ENCODE measurements at places on chromosomes 3 and 15.

DNA sequence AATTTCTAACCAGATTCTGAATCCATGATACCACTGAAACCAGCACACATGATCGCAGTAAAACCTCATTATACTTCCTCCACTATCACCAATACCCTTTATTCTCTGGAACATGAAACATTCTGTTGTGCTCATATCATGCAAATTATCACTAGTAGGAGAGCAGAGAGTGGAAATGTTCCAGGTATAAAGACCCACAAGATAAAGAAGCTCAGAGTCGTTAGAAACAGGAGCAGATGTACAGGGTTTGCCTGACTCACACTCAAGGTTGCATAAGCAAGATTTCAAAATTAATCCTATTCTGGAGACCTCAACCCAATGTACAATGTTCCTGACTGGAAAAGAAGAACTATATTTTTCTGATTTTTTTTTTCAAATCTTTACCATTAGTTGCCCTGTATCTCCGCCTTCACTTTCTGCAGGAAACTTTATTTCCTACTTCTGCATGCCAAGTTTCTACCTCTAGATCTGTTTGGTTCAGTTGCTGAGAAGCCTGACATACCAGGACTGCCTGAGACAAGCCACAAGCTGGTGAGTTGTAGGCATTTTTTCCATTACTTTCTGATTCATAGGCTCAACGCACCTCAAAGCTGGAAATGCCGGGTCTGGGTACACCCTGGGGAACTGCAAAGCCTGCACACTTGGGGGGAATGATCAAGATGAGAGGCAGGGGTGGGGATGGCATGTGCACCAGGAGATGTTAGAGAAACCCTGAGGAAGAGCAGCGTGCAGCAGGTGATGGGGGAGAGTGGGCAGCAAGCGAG lies at the start of gene CCR2:
Gene CCR2 (plus strand): TSS at position 465 of the 764 bp plus-strand sequence. CDS start 3,417 bp downstream, outside the sequence.
- DNase-seq: no peak

- DNase-seq: no peak
Measured at GRCh38 chr3:173037840-173038483, 103.1 kb downstream of the SPATA16 start.

DNA sequence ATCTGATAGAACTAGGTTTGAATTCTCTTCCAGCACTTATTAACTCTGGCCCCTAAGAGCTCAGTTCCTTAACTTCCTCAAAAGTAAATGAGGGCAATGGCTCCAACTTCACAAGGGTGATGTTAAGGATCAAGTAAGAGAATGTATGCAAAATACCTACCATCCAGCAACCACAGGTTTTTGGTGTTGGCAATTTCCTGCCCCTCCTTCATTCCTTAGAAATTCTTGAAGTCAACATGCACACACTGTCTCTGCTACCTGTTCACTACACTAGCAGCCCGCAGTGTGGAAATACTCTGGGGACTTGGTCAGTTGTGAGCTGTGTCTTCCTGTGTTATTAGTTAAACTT lies 5.0 kb downstream of the ZBED2 start:
- DNase-seq: no peak

DNA sequence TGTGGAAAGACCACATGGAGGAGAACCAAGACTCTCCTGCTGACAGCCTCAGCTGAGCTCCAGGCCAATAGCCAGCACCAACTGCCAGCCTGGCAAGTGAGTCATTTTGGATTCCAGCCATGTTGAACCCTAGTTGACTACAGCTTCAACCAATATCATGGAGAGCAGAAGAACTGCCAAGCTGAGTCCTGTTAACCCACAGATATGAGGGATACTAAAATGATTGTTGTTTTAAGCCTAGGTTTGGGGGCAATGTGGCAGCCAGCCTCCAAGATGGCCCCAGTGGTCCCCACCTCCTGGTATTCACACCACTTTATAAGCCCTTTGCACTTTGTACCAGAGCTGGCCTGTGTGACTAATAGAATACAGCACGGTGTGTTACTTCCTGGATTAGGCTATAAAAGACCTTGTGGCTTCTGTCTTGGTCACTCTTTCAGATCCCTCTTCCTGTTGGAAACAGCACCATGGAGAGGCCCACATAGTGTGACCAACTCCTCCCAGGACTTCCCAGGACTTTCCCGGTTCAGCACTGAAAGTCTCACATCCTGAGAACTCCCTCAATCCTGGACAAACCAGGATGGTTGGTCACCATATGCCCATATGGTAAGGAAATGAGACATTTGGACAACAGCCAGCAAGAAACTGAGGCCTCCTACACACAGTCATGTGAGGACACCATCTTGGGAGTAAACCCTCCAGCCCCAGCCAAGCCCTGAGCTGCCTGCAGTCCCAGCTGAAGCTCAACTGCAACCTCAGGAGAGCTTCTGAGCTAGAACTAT lies 32.4 kb upstream of the CDV3 start:
- no peak for DNase-seq

DNA sequence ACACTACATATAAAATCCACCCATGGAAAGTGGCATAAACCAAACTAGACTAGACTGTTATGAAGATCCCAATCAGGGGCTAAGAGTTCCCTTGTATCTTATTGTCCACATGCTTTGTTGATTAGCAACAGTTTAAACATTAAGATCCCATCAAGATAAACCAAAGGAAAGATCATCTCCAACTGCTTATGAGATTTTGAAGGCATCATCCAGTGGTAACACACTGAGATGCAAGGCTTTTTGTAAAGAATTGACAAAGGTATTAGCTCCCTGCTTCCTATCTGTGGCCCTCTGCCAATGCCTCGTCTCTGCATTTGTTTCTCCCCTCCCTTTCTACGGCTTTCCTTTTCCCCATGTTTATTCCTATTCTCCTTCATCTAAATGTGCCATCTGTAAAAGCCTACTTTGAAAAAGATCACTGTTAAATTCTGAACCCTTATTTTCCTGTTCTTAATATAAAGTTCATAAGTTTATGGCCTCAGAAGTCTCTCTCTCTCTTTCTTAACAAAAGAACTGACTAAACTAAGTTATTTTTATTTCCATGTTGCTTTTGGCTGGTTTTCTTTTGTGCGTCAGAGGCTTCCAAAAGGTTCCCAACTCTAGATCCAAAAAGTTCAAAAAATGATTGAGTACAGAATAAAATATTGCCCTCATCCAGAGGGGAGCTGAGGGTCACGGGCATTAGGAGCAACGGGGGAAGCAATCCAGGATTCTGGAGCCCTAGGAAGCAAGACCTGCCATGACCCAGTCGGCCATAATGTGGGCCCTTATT lies 5.5 kb downstream of the PLD1 start:
- DNase-seq: no peak
